ENCODE measurements at places on chromosomes 13 and 19.

- DNase-seq = no peak
These were observed 23.0 kb downstream of the TUBA3C start for GRCh38 chr13:19158526-19159174.

GRCh38 chr13:32212421-32212820 is 102.7 kb downstream of the ZAR1L start:
- DNase-seq = no peak

DNA sequence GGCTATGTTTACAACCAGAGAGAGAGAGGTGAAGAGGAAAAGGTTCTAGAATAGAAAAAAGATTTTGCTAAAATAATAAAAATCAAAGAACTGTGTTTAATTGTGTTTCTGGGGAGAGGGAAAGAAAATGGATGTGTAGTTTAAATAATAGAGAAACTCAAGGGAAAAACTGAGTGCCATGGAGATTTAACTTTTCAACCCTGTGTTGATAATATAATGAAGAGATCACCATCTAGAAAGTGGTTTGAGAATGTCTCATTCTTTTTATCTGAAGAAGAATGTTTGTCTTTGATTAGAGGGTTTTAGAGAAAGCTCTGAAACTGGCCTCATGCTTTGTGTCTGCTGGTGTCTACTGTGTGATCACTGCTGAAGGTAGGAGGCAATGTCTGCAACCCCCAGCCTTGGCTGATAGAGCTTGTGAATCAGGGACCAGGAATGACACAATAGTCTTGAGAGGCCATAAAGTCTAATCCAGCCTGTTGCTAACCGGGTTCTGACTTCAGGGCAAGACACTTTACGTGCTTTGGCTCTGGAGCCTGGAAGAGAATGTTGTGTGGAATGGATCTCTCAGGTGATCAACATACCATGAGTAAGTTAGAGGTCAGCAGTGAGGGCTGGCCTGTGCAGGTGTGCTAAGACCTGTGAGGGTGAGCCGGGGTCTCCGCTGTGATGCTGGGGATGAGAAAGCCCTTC is 5.4 kb downstream of the COL4A2 start:
- no peak for DNase-seq

- no peak for DNase-seq
These were observed 364.5 kb downstream of the GPC5 start for GRCh38 chr13:91762957-91763356.

- DNase-seq = no peak
These were observed 24.1 kb downstream of the ARHGEF18 start for GRCh38 chr19:7372810-7373209.

GRCh38 chr13:53494406-53494805 is 465.8 kb downstream of the OLFM4 start:
- no peak for DNase-seq

DNA sequence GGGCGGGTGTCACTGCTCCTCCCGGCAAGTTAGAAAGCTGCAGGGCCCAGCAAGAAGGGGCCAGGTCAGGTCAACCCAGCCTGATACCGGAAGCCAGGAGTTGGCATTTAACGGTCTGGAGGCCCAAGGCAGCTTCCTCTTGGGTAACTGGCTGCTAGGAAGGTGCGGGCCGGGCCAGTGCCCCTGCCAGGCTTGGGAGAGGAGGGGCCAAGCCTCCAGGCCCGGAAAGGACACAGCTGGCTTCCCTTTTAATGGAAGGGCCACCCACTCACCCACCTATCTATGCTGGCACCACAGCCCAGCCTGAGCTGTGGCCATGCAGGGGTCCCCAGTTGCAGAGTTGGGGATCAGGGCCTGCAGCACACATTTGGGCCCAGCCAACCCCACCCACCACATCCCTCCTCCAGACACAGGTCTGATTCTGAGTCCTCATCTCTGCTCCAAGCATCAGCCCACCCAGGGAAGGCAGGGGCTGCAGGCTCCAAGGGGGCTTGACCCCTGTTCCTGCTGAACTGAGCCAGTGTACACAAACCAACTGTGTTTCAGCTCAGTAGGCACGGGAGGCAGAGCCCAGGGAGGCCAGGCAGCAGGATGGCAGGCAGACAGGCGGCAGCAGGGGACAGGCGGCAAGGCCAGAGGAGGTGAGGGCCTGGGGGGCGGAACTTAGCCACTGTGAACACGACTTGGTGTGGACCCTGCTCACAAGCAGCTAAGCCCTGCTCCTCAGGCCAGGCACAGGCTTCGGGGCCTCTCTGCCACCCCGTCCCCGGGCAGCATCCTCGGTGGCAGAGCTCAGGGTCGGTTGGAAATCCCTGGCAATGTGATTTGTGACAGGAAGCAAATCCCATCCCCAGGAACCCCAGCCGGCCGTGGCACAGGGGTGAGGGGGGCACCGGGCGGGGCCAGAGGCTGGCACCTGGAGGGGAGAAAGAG is 40.8 kb downstream of the ZSWIM4 start:
- DNase-seq = no peak

DNA sequence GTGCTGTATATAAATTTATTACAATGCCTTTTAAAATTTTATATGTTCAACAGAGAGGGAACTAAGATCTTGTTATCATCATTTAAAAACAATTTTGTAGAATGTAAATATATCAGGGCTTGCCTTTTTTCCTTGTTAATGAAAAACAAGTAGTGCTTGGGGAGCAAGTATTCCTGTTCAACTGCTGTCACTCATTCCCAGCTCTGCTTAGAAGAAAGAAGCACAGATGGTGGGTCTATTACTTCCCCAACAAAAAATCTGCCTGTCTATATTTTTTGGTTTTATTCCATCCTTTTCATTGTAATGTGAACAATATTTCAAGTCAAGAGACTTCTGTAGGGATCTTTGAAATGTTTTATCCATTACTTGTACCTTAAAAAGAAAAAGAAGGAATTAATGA is 503.9 kb downstream of the GPC5 start:
- no peak for DNase-seq

DNA sequence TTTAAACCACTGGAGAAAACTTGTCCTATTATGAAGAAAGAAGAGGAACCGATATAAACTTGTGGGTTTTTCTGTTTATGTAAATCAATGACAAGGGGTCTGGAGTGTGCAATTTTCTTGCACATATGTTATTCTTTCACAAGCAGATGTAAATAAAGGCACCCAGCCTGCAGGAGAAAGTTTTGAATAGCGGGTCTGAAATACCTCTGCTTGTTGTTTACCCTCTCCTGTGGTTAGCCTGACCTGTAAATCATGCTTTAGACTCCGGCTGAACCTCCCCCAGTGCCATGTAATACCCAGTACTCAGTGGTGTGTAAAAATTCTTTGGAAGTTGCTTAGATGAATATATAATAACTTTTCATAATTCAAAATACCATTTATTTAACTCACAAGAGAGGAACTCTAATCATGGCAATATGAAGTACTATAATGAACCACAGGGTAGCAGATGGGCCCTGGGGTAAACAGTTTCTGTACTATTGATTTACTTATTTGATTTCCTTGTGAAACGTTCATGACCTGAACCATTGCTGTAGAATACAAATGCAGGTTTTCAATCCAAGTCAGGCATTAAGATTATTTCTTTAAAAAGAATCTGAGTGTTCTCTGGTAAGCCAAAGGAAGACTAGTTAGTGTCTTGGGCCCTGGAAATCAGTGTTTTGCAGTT is 245.1 kb downstream of the LMO7 start:
- no peak for DNase-seq

DNA sequence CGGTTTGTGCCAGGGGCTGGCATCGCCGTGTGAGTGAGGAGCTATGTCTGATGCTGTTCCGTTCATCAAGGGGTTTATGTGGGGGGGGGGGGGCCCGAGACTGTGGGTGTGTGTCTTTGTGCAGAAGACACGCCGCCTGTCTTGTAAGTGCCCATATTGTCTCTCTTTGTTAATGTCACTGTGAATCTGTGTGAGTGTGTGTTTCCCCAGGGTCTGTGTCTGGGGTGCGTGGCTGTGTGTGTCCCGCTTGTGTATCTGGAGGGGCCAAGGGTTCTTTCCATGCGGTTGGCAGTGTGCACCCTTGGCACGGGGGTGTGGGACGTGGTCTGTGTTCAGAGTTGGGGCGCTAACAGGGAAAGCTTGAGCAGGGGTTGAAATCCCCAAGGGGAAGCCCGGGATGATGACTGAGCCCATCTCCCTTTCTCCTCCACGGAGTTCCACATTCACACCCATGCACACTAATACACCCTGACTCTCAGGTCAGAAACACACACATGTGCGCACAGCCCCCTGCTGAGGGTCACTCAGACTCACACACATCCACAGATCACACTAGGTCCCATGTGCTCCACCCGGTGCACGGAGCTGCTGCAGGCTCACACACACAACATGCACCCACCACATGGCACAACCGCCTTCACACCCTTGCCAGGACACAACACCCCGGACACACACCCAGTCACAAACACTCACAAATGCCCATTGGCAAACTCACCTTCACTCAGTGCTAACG is 1.8 kb downstream of the NCAN start:
- no peak for DNase-seq

- DNase-seq = no peak
These were observed 2134.7 kb downstream of the PCDH9 start for GRCh38 chr13:65095161-65096082.

- DNase-seq = no peak
These were observed 18.7 kb downstream of the STK24 start for GRCh38 chr13:98557937-98558792.

DNA sequence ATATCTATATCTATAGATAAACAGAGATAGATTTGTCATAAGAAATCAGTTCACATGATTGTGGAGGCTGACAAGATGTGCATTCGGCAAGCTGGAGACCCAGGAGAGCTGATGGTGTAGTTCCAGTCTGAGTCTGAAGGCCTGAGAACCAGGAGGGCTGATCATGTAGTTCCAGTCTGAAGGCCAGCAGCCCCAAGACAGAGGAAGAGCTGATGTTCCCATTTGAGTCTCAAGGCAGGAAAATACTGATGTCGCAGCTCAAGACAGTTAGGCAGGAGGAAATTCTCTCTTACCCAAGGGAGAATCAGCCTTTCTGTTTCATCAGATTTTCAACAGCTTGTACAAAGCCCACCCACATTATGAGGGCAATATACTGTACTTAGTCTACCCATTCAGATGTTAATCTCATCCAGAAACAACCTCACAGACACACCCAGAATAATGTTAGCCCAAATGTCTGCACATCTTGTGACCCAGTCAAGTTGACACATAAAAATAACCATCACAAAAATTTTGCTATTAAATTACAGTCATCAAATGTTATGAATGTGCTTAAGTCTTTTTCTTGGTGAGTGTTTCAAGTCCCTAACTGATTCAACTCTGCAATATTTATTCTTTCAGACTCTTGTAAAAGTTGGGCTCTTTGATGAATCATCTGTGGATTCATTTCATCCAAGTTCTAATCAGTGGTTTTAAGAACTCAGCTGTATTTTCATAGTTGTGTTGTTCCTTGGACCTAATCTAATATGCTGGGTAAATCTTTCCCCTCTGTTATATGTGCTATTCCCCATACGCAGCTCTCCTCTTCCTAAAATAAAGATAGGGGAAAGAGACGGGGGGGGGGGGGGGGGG is 22.7 kb upstream of the LRCH1 start:
- no peak for DNase-seq

GRCh38 chr13:112172641-112173251 is 105.8 kb downstream of the SOX1 start:
- no peak for DNase-seq

Data from stimulated activated CD4-positive, alpha-beta T cell treated with anti-CD3 and anti-CD28 coated beads, Interleukin-1b, Interleukin-23, amount 100 ng/mL, for 1 hour (primary cell).